ENCODE measurements at places on chromosomes 2 and 18.

GRCh38 chr2:172926785-172927640 is 148.6 kb upstream of the MAP3K20 start:
- no peak for DNase-seq

DNA sequence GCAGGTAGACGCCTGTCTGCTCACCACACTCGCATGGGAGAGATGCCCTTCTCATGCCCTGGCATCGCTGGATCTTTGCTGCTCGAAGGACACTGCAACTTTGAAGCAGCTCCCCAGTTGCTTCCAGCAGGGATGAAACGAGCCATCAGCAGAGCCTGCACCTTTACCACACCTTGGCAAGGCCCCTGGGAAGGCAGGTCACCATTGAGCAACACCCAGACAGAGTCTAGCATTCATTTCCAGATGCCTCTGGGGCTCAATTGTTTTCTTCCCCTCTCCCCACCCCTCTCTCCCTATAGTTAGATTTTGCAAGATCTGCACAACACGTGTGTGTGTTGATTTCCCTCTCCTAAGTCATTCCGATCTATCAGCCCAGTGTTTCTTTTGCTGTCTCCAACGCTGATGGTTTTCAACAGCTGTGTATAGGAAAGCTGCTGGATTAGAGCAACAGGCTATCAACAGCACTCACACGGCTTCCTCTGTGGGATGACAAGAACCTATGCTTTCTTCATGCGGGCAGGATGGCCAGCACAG is 25.6 kb upstream of the INHBB start:
- no peak for DNase-seq

DNA sequence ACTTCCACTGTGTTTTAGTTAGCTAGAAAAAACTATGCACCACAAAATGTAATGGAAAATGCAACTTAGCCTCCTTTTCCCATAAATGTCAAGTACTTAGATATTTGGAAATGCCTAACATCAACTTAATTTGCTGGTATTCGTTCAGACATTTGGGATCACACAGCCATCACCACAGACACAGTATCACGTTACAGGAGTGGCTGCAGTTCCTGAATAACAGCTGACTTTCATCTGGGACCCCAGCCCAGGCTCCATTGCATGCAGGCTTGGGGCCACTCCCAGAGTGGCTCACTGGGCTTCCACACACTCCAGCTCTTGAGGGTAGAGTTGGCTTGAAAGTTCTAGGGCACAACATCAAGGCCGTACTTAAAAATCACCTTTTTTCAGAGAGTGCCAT is 9.3 kb downstream of the TMEM182 start:
- DNase-seq = no peak

GRCh38 chr2:109375131-109375561 is 238.6 kb downstream of the SEPTIN10 start:
- no peak for DNase-seq

DNA sequence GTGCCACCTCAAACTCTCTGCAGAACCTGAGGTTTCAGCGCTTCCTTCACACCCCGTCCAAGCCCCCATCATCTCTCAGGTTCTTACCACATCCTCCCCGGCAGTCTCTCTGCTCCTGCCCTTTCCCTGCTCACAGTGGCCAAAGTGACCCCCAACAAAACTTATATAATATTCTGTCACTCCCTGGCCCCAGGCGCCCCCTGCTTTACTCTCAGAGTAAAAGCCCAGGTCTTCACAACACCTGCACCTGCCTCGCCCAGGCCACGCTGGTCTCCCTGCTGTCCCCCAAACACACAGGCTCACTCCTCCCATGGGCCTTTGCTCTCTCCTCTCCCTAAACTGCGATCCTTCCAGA is 6.4 kb downstream of the ITGB1BP1 start:
- no peak for DNase-seq

DNA sequence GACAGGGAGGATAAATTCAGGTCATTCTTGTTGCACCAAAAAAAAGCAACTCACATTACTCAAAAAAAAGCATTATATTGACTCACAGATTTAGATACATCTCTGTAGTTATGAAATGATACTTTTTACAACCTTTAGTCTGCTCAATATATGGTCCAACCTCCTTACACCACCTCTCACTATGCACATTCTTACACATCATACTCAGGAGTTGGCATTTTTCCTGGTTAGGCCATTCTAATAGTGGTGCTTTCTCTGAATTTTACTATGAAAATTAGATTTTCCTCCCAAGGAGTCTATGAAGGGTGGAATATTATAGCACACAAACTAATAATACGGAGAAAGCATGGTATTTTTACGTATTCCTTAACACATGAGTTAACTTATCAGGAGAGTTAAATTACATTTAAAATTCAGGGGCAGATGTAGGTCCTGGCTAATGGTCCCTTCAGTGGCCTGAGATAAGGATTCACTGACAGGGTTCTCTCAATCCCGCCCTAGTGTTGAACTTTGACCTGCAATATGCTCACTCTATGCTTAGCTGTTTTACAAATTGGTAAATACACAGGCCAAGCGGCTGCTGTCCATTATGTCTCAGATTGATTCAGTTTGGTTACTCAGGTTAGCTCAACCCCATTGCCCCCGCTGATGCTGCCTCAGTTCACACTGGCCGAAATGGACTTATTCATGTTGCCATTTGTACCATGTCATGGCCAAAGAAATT is 153.6 kb downstream of the NCKAP5 start:
- DNase-seq = no peak

DNA sequence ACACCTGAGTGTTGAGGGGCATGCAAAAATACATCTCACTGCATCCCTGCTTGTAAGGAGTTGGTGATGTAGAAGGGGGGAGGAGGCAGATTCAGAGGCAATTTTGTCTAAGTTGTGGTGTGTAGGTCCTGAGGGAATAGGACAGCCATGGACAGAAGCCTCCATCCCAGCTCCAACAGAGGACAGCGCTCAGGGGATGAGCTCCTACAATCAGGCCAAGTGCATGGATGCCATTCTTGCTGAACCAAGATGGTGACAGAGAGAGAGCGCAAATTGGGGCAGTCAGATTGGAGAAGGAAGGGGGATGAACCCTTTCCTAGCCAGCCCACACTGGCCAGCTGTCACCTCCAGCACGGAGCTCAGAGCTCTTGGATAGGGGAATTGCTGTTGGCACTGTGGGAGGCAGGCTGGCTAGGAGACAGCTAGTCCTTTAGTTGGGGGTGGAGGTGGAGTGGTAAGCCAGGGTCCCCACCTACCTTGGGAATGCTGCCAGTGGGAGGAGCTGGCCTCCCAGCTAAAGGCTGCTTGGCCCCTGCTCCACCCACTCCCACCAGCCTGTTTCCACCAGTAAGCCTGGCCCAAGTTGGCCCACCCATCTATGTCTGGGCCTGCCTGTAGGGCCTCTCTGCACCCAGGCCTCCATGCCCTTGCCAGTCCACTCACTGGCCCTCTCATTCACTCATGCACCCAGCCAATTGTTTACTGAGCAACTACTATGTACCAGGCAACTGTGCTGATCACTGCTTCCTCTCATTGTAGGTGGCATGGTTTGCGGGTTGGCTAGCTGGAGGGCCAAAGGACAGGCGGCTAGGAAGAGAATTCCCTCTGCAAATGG is 2.5 kb upstream of the PER2 start:
- DNase-seq = no peak

DNA sequence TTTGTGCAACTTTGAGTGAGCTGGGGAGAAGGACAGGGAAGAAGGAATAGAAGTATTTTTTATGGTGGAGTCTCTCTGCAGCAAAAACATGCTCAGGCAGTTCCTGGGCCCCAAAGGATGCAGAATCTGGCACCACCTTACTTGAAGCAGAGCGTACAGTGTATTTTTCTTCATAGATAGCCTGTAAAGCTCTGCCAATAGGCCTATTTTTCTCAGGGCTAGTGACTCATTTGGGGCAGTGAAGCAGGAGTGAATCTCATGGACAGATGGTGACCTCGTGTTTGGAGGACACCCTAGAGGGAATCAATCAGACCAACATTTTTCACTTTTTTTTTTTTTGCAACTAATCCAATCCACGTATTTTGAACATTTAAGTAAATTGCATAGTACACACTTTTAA is 268.1 kb upstream of the CXCR4 start:
- no peak for DNase-seq

GRCh38 chr2:224268441-224268840 is 133.5 kb downstream of the FAM124B start:
- DNase-seq = no peak

GRCh38 chr2:3170792-3171455 is 206.7 kb downstream of the EIPR1 start:
- DNase-seq = no peak

DNA sequence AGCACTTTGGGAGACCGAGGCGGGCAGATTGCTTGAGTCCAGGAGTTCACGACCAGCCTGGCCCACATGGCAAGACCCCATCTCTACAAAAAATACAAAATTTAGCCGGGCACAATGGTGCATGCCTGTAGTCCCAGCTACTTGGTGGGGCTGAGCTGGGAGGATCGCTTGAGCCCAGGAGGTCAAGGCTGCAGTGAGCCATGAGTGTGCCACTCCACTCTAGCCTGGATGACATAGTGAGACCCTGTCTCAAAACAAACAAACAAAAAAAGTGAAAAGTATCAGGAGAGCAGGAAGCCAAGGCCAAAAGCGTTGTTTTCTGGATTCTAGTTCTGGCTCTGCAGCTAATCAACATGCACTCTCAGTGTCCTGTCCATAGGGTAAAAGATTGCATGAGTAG is 10.7 kb upstream of the CLASP1 start:
- no peak for DNase-seq

Measured in HEK293T (cell line).